ENCODE measurements at places on chromosomes 7 and 10.

DNA sequence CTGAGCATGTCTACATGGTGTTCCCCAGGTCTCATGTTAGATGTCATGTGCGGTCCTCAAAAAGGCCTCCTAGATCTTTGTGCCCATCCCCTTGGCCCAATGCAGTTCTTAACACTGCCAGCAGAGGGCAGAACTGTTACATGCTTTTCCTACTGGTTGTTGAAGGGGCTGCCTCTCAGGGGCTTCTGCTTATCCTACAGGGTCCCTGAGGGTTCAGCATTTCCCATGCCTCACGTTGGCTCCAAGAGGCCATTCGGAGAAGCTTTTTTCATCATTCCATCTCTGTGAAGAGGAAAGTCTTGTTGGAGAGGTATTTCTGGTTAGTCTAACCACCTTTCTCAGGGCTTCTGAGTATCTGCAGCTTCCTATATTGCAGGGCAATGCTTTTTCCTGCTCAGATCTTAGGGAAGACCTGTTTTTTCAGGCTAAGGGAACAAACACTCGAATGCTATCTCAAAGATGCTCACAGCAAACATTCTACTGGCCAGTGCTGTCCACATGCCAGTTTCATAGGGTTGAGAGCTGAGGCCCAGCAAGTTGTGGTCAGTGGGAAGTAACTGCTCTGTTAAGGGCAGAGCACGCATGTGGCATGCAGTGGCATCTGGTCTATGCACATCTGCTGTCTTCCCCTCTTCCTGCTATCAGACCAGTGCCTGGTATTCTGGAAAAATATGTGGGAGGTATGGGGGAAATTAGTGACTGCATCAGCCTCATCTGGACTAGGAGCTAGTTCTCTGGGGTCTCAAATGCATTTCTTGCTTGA, 31.5 kb downstream of the MBL2 start:
- no peak for DNase-seq

- no peak for DNase-seq
Observed at GRCh38 chr7:6380310-6381095, 67.3 kb downstream of the DAGLB start.

DNA sequence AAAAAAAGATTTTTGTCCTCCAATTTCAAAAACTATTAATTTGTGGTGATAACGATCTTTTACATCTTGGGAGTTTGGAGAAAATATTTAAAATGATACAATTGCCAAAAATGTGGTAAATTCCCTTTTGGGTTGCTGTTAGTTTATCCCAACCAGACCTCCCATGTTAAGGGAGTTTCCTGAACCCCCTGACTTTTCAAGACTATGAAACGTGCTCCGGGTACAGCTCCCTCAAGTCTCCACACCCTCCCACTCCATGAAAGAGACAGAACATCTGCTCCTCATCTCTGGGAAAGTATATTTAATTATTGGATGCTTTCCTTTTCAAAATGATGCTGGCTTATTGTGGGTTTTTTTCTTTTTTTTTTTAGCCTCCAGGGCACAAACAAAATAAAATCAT, 534.6 kb upstream of the NRP1 start:
- DNase-seq, result no peak

DNA sequence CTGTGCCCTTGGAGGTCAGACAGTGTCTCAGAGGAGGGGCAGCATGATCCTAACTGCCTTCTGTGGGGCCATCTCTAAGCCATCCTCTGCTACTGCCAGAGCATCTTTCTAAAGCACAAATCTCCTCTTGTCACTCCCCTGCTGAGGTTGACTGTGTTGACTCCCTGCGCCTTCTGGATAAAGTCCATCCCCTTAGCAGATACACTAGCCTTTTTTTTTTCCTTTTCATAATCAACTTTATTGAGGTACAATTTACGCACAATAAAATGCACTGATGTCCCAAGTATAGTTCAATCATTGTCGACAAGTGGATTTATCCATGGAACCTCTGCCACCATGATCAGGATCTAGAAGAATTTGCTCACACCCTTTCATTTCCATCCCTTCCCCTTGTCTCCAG, 150.1 kb downstream of the SPAG6 start:
- DNase-seq, result no peak

- no peak for DNase-seq
Observed at GRCh38 chr7:42483886-42484285, 246.9 kb upstream of the GLI3 start.

DNA sequence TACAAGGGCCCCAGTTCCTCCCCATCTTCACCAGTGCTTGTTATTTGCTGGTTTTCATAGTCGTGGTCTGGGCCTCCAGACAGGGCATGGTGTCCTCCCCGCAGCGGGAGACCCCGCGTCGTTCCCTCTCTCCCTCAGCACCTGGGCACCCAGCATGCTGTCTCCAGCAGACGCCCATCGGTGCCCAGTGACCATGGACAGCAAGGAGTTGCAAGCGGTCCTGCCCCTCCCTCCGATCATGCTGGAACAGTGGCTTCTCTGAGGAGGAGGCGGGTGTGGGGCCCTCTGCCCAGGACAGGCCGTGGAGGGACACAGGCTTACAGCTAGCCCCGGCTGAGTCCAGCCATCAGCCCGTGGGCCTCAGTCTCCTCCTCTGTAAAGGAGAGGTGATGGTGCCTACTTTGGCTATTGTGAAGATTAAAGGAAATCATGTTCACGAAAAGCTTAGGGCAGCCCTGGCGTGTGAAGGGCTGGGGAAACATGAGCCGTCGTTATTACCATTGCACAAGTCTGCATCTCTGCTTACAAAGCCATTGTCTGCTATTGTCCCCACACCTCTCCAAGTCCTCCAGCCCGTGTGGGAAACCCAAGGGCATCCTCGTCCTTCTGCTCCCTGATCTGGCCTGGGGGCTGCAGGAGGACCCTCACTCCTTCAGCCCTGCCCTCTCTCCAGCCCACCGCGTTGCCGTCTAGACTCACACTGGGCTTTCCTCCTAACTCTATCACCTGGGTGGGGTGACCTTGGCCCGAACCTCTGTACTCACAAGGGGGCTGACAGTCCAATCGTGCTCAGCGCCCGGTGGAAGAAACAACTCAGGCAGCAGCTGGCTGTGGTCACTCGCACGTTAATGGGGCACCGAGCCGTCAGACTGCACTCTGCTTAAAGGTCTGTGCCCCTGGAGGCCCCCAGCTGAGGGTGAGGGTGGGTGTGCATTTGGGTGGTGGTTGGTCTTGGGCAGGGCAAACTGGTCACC, 29.9 kb downstream of the EN2 start:
- DNase-seq, result no peak

DNA sequence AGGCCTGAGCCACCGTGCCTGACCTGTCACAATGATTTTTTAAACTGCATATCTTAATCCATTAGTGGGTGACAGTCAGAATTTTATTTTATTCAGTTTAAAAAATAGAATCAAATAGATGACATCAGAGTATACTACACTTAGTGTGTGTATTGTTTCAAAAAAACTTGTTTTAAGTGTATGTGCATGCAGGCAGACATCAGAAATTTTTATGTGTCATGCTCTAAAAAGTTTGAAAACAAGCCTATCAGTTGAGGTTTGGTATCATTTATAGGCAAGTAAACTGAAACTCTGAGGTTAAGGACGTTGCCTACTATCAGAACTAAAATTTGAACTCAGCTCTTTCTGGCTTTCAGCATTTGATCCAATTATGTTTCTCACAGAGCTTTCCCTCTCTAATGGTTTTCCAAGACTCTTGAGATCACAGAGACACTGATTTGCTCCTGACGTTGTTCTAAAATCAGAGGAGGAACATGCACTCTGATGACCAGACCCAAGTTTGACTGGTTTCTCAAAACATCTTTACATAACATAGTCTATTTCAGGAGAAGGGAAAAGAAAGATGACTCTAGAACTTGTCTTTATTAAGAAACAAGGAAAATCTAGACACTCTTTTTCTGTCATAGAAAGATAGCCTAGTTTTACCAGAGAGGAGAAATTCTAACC, 188.6 kb downstream of the AUTS2 start:
- DNase-seq, result no peak

GRCh38 chr7:142428094-142428493, 170.2 kb upstream of the PRSS58 start:
- DNase-seq, result no peak
